ENCODE measurements at places on chromosomes 5 and 9.
A peak's percentile ranks its signal among the peaks of the same experiment; 100 is the strongest.

DNA sequence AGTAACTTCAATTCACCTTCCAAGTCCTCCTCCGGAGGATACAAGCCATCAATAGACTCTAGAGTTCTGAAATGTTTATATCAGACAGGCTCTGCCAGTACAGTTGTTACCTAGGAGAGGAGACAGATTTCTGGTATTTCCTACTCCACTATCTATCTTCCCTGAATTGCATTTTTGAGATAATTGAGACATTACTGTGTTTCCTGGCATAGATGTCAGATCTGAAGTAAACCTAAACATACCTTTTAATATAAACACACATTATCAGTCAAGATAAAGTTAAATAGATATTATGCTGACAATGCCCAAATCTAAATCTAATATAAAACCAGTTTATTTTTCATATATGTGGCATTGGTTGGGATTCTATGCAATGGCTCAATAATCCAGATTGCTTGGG, 8.2 kb upstream of the TYRP1 start:
- no peak for DNase-seq

DNA sequence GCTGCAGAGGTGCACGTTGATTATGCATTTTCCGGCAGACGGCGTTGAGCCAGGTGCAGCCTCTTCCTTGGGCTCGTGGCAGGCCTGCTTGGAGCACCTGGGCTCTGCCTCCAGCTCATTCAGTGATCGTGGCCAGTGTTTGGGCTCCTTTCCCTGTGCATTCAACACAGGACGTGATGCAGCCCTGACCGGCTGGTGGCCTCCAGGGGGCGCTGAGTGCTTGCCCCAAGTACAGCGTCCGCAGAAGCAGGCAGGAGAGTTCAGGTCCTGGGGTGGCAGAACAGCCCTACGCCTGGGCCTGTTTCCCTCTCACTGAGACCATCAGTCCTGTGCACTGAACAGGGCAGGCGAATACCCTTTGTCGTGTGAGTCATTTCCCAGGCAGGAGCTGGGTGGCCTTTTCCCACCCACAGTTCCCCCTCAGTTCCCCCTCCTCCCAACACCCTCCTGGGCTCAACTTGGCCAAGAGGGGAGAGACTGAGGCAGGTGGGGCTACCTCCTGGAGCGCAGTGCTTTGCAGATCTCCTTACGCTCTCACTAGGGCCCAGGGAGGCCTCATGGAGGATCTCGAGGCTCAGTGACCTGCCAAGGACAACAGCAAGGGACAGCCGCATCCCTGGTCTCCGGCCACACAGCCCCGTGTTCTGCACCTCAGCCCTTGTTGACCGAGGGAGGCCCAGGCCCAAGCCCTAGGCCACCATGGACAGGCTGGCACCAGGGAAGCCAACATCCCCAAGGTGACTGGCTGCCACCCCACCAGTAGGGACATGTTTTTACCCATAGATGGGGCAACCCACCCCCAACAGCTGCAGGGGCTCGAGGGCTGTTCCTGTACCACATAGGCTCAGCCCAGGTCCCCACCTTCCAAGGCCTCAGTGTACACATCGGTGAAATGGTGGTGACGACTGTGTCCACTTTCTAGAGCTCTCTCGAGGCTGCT, 52.9 kb downstream of the LRSAM1 start:
- peak; percentile 81 for DNase-seq

- no peak for DNase-seq
These were observed 93.2 kb downstream of the CDO1 start for GRCh38 chr5:115723220-115723619.

DNA sequence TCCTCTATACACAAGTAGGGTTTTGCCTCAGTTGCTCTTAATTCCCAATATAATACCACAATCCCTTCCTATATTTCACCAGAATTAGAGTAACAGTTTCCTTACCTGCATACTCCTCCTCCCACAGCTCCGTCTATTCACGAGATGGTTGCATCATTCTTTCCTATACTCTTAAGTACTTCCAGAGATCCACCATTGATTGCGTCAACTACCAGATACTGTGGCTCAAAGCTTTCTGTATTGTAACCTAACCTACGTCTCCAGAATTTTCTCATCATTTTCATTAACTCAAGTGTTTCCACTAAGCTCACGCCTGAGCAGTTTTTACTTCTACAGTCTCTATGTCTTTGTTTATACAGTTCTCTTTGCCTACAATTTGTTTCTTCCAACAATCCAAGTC, 31.2 kb upstream of the MINAR2 start:
- no peak for DNase-seq

DNA sequence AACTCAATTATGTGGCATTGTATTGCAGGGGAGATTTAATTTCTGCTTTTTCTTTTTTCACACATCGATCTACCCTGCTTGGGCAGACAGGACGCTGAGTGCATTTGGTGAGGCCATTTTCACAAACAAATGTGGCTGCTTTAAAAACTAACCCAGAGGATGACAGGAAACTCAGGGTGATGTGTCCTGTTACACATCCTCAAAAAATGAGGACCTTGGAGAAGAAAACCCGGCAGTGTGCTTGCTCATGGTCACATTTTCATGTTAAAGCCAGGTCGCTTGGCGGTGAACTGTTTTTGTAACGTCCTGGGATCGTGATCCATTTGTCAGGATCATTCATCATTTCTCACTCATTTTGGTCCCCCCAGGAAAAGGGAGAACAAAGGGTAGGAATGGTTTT, 478.3 kb upstream of the ADAMTS16 start:
- DNase-seq = no peak
